Activated CD4-positive, alpha-beta T cell treated with anti-CD3 and anti-CD28 coated beads, Interleukin-2, amount 10 ng/mL, durations not matched to agents 7 days and 5 days (primary cell): ENCODE measurements at places on chromosomes 1 and 21.

- DNase-seq, result no peak
Observed at GRCh38 chr1:160666079-160666442, 19.2 kb upstream of the SLAMF1 start.

GRCh38 chr21:46116189-46116775, 18.4 kb downstream of the COL6A2 start:
- DNase-seq, result no peak

DNA sequence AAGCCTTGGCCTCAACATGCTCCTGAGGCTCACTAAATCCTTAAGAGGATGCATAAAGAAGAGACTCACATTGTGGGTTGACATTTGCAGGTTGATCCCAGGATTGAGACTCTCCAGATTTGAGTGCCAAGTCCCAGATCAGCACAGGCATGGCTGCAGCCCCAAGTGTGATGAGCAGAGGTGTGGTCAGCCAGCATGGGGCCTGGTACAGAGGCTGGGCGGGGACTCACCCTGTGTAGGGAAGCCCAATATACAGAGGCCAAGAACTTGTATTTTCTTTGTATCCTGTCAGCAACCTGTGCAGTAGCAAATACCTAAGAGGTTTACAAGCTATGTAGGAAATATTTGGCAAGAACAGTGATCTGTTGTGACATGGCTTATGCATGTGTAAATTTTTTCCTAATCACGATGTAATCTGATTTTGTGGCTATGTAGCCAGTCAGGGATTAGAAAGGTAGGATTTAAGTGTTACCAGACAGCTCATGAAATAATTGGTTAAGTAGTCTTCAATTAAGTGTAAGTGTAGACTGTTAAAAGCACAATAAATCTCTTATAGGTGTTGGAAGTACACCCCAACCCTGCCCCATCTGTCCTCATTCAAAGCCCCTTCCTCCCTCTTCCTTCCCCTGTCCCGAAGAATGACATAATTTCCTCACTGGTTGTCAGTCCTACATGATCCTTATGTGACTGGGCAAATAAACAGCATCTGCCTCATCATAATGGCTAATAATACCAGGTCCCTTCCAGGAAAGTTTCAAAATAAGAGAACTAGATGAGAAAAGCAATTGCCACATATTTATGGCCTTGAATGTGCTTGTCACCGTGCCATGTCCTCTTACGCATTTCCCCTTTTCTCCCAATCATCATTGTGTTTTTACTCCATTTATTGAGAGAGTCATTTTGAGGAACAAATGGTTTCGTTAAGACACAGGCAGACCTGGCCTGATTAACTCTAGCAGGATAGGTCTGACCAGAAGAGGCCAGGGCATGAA, 120.9 kb downstream of the HLX start:
- no peak for DNase-seq

DNA sequence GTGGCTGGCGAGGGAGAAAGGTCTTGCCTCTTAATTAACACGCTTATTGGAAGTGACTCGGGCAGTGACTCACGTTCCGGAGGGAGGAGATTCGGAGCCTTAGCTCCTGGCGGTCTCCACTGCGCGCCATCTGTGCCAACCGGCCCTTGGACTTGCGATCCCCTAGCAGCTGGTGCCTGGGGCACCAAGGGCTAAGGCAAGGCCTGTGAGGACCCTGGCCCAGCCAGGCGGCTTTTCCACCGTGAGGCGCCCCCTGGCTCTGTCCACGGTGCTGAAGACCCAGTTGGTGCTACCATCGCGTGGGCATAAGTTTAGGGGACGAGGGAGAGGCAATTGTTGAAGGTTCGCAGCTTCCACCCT, 1.3 kb upstream of the SYT6 start:
- no peak for DNase-seq

GRCh38 chr1:71068325-71069240, 12.3 kb downstream of the ZRANB2 start:
- DNase-seq, result no peak

GRCh38 chr21:39012326-39013230, 170.7 kb downstream of the PSMG1 start:
- no peak for DNase-seq

DNA sequence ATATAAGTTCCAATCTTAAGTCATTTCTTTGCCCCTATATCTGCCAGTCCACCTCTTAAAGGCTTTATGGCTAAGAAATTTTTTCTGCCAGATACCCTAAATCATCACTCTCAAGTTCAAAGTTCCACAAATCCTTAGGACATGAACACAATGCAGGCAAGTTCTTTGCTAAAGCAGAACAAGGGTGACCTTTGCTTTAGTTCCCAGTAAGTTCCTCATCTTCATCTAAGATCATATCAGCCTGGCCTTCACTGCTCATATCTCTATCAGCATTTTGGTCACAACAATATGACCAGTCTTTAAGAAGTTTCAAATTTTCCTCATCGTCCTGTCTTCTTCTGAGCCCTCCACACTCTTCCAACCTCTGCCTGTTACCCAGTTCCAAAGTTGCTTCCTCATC, 402.2 kb upstream of the RUNX1 start:
- DNase-seq, result no peak

DNA sequence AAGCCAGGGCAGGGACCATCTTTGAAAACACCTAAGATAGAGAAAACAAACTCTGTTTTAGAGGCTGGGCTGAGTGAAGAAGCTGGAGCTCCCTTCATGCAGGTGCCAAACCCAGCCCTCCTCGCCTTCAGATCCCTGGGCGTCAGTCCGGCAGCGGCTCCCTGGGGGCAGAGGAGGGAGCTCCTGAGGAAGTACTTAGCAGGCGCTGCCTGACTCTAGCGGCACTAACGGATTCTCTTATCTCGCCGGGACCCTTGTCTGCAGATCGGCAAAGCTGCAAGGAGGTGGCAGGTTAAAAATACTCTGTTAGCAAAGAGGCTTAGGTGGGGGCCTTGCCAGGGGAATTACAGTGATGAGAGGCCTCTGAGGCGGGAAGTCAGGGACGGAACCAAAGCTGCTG, 79.6 kb downstream of the PLXNA2 start:
- DNase-seq, result no peak

DNA sequence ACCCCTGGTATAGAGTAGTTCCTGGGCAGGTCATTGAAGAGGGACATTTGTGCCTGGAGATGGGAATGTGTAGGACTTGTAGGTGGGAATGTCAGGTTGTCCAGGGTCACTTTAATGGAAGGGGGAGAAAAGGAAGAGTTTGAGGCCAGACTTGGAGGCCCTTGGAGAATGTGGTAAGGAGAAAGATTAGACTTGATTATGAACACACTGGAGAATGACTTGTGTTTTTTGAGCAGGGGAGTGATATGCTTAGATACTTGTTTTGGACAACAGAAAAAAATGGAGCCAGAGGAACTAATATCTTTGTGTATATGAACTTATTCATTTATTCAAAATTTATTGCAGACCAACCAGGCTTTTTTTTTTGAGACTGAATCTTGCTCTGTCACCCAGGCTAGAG, 17.9 kb downstream of the ELAPOR1 start:
- no peak for DNase-seq

DNA sequence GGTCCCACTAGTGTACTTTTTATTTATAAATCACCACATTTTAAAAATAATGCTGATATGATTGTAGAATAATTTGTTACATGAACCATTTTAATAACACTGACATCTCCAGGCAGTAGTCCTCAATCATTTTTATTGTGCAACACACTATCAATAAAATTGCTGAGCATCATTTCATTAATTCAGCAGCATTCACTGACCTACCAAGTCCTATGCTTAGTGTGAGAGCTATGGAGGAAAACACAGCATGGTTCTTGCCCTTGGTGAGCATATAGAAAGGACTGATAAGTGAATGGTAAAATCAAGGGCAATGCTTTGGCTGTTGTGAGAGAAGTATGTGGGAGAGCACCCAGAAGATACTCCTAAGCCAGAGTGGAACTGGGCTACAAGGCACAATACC, 119.7 kb downstream of the KCNT2 start:
- no peak for DNase-seq

DNA sequence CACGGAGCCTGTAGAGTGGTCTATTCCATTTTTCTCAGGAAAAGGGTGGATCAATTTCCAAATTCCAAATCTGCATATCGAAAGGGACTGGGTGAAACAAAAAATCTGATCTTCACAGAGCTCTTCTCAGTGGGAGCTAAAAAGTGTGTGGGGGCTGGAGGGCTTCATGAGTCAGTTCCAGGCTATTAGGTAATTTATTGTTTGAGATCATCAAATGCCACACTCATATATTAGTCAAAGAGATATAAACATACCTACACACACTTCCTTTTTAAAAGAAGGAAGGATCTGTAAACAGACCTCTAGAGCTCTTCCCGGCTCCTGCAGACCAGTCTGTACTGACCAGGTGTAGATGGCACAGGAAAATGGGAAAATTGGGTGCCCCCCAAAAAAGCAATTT, 175.4 kb downstream of the ZBTB18 start:
- no peak for DNase-seq

- no peak for DNase-seq
Observed at GRCh38 chr1:211652371-211652770, 23.1 kb downstream of the NEK2 start.

DNA sequence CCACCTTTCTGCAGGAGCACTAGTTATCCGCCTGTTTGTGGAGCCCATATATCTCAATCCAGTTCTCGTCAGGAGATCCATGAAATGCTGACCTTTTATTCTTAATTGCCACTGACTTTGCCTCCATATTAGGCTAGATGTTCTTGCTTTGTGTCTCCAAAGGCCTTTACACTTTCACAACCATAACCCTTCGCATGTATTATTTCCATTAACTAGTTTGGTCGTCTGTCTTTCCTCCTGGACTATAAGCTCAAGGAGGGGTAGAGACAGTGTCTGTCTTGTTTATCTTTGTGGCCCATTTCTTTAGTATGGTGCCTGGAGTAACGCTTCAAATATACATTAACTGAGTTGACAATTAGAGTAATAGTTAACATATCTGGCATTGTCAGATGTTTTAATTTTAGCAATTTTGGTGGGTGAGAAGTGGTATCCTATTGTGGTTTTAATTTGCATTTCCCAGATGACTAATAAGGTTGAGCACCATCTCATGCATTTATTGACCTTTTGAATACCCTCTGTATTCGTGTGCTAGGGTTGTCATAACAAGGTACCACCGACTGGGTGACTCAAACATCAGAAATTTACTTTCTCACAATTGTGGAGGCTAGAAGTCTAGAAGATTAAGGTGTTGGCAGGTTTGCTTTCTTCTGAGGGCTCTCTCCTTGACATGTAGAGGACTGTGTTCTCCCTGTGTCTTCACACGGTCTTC, 21.7 kb upstream of the IL12RB2 start:
- DNase-seq, result no peak

DNA sequence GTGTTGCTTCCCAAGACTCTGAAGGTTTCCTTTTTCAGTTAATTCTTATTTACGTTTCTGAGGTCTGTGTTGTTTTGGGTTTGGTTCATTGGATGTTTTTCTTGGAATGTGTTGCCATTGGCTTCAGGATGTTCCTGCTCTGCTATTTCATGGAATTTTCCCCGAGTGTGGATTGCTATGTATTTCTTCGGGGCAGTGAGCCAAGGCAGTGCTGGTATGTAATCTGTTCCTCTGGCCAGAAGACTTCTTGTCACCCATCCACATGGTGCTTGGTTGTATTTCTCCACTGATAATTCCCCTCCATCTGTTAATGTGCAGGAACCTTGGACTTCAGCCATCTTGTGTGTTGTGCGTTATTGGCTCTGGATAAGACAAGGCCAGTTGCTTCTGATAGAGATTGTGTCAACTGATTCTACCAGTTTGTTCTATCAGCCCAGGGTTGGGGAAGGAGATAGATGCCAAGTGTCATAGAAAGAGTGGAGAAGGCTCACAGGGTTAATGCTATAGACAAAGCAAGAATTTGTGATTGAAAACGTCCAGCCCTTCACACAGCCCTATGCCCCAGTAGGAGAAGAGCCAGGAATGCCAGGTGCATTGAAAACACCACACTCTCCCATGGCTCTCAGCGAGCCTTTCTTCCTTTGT, 505.2 kb downstream of the PLPP3 start:
- no peak for DNase-seq

- DNase-seq, result no peak
Observed at GRCh38 chr21:45104560-45104959, 30.2 kb downstream of the ADARB1 start.

GRCh38 chr1:86421601-86422280, 2.2 kb upstream of the CLCA2 start:
- no peak for DNase-seq

DNA sequence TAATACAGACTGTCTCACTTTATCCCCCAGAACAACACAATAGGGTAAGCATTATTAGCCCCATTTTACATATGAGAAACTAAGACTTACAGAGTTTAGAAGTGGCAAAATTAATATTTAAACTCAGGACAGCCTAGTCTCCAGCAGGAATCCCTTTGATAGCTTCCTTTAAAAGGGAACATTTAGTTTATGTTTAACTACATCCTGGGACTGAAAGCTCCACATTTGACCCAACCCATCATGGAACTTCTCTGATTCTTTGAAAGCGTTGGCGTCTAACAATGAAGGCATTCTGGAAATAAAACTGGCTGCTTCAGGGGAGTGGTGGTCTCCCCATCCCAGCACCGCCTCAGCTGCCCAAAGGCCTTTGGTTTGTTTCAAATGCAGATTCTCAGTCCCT, 250.6 kb upstream of the NFIA start:
- no peak for DNase-seq

DNA sequence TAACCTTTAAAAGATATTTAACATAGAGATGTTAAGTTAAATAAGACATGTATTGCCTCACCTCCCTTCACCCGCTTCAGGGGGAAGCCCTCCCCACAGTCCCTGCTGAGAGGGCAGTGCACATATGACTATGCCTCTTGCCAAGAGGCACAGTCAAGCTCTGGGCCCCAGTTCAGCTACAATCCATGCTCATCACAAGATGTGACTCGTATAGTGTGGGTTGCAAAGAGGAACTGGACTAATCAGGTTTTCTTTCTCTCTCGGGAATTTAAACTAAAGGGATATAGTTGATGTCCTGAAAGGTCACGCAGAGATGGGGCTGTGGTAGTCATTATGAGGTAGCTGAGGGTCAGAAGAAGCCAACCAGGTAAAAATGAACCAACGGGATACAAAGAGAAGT, 35.6 kb downstream of the LYST start:
- no peak for DNase-seq

DNA sequence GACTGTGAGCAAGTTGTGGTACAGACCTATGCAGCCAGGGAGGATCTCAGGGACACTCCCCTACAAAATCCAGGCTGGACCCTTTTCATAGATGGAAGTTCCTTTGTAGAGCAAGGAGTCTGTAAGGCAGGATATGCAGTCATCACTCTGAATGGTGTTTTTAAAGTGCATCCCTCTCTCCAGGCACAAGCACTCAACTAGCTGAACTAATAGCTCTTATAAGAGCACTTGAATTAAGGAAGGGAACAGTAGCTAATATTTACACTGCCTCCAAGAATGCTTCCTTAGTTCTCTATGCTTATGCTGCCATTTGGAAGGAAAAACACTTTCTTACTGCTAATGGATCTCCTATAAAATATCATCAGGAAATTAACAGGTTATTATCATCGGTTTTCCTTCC, 27.0 kb upstream of the SMYD3 start:
- DNase-seq, result no peak

GRCh38 chr1:211684791-211685190, 9.4 kb upstream of the NEK2 start:
- no peak for DNase-seq

GRCh38 chr1:198848206-198848605, 209.4 kb downstream of the PTPRC start:
- DNase-seq, result no peak

GRCh38 chr1:227925582-227926198, 22.0 kb downstream of the WNT9A start:
- no peak for DNase-seq
